ENCODE measurements at places on chromosomes 16 and 17.

DNA sequence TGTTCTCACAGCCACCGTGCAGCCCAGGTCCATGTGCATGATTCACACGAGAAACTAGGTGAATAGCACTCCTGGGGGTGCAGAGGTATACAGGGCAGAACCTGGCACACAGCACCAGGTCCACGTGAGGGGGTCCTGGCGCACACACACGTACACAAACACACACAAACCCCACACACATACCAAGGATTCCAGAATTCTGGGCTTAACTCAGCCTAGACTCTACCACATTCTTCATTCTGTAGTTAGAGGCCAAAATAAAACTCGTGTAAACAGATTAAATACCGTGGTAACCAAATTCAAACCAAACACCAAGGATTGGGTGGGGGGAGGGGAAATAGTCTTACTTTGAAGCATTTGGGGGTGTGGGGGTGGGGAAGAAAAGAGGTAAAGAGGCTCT is 58.5 kb downstream of the XYLT1 start:
- H3K27ac ChIP-seq = no peak overlapping the region
- no peaks in the 10 kb centered on the region for H3K27me3 ChIP-seq
- H3K4me1 ChIP-seq = peaks cover 10% of the 10 kb centered on the region
- no peak for DNase-seq
- H3K36me3 ChIP-seq = no peaks in the 10 kb centered on the region

DNA sequence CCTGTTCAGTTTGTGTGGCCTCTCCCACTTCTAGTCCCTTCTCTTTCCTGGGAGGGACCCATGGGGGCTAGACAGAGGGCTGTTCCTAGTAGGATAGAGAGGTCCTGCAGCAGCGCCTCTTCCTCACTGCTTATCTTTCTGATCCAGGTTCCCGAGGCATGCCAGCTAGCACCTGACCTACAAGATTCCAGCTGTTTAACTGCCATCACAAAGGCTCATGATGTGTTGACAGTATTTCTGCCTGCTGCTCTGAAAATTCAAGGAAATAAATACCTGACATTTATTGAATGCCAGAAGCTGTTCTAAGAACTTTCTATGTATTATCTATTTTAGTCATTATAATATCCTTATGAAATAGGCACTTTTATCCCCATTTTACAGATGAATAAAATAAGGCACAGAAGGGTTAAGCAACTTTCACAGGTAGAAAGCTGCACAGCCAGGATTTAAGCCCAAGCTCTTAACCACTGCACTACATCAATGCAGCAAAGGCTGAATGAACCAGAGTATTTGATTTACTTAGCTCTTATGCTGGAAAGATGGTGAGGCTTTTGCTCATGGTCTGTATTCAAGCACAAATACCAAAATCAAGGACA is 38.8 kb downstream of the HEATR6 start:
- no peak overlapping the region for H3K4me3 ChIP-seq
- H3K27me3 ChIP-seq = peaks cover 6% of the 10 kb centered on the region
- no peak for DNase-seq
- H3K4me1 ChIP-seq = no peaks in the 10 kb centered on the region
- H3K36me3 ChIP-seq = peaks cover 8% of the 10 kb centered on the region
- H3K27ac ChIP-seq = no peak overlapping the region

- no peak for DNase-seq
- no peaks in the 10 kb centered on the region for H3K36me3 ChIP-seq
- no peaks in the 10 kb centered on the region for H3K4me1 ChIP-seq
- no peak overlapping the region for H3K27ac ChIP-seq
- H3K4me3 ChIP-seq = no peak overlapping the region
Measured at GRCh38 chr16:50533317-50533716, 14.9 kb upstream of the NKD1 start.

DNA sequence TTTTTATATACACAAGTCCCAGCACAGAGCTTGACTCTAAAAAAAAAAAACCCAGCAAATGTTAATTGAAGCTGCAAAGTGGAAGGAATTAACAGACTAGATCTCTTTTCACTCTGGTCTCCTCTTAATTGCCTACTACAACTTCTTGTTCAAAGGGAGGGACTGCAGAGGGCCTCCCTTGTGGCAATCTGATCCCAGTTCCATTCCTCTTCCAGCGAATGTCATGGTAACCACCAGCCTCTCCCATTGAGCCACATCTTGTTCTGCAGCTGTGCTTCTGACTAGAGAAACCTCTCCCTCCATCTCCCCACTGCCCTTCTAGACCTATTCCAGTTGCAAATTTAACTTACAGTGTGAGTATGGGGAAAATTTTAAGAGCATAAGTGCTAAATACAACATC is 5.9 kb downstream of the SUPT6H start:
- H3K4me3 ChIP-seq = no peak overlapping the region
- no peaks in the 10 kb centered on the region for H3K27me3 ChIP-seq
- no peak for DNase-seq
- no peak overlapping the region for H3K27ac ChIP-seq

- H3K27ac ChIP-seq = no peak overlapping the region
- no peak overlapping the region for H3K4me3 ChIP-seq
- no peaks in the 10 kb centered on the region for H3K27me3 ChIP-seq
- DNase-seq = no peak
Measured at GRCh38 chr16:10480151-10480550, 94.3 kb downstream of the ATF7IP2 start.

DNA sequence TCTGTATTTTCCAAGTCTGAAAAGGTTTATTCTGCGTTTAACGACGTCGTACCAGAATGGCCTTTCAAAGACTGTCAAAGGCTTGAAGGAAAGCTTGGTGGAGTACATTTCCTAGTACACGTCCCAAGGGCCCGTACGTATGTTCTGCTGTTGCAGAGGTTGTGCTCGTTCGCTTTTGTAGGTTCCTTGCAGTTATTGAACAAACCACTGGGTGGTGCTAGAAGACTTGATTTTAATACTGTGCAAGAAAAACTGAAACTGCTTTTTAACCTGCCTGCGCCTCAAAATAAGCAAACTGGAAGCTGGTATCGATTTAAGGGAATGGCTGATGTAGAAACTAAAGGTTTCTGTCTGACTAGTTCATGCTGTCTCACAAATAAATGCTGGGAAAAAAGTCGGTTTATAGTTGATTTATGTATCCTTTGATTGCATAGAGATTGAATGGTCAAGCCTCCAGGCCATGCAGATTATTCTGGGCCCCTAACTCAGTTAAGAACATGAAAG is 54.6 kb downstream of the USP10 start:
- H3K27me3 ChIP-seq = no peaks in the 10 kb centered on the region
- H3K4me1 ChIP-seq = peaks cover 16% of the 10 kb centered on the region
- no peak overlapping the region for H3K27ac ChIP-seq
- no peaks in the 10 kb centered on the region for H3K36me3 ChIP-seq

DNA sequence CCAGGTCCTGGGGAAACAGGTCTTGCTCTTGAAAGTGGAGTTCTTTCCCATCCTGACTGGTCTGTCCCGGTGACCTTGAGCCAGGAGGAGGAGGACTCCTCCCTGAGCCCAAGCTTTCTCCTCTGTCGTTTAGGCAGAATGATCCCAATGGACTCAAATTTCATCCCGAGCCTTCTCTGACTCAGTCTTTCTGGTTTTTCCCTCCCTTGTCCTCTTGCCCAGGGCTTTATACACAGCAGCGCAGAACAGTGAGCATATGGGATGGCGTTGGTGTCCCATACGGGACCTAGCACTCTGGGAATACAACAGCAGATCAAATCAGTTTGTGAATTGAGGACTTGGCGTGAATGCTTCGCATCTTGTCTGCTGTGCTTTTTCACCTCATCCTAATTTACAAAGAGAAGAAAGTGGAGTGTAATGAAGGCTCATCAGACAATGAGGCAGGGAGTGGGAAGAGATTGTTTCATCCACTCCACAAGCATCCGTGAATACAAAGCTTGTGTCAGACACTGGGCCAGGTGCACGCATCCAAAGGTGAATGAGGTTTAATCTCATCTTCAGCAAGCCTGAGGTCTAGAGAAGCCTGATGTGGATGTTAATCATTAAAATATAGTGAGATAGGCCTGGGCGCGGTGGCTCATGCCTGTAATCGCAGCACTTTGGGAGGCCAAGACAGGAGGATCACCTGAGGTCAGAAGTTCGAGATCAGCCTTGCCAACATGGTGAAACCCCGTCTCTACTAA is 1.1 kb upstream of the XYLT1 start:
- H3K4me1 ChIP-seq = peaks cover 8% of the 10 kb centered on the region
- H3K27ac ChIP-seq = no peak overlapping the region
- H3K4me3 ChIP-seq = no peak overlapping the region
- no peak for DNase-seq

GRCh38 chr16:50736448-50736847 is 5.4 kb upstream of the CYLD start:
- no peak overlapping the region for H3K27ac ChIP-seq

DNA sequence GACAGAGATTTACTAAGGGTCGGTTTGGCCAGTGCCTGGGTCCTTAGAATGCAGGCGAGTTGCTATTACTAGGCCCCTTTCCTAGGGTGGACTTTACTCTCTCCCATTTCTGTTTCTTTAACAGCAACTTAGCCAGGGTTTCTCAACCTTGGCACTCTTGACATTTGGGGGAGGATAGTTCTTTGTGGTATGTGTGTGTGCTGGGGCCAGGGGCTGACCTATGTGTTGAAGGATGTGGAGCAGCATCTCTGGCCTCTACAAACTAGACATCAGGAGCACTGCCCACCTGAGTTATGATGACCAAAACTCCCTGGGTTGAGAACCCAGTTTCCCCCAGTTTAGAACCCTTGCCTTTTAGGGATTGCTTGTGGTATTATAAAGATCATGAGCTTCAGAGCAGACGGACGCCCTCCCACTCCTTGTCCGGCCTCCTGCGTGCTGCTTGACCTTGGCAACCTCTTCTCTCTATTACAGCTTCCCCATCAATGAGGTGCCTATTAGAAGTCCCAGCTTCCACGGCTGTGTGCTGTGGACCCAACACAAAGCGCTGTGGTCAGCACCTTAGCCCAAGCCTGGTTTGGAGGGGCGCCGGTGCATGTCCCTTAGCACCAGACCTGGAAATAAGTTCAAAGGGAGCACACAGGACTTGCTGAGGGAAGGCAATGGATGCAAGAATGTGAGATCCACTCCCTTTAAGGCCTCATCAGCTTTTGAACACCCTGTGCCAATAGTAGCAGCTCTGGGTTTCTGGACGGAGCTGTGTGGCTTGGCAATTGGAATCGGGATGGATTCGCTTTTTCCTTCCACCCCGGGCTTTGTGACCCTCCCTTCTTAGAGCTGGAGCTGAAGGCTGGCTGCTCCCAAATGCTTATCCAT is 239.2 kb upstream of the MAF start:
- no peak overlapping the region for H3K4me3 ChIP-seq
- peak; percentile 14 for DNase-seq
- no peaks in the 10 kb centered on the region for H3K36me3 ChIP-seq

GRCh38 chr17:73691321-73691766 is 47.1 kb upstream of the SDK2 start:
- no peak overlapping the region for H3K27ac ChIP-seq
- H3K4me3 ChIP-seq = no peak overlapping the region
- no peaks in the 10 kb centered on the region for H3K36me3 ChIP-seq
- H3K27me3 ChIP-seq = no peaks in the 10 kb centered on the region
- H3K4me1 ChIP-seq = no peaks in the 10 kb centered on the region

DNA sequence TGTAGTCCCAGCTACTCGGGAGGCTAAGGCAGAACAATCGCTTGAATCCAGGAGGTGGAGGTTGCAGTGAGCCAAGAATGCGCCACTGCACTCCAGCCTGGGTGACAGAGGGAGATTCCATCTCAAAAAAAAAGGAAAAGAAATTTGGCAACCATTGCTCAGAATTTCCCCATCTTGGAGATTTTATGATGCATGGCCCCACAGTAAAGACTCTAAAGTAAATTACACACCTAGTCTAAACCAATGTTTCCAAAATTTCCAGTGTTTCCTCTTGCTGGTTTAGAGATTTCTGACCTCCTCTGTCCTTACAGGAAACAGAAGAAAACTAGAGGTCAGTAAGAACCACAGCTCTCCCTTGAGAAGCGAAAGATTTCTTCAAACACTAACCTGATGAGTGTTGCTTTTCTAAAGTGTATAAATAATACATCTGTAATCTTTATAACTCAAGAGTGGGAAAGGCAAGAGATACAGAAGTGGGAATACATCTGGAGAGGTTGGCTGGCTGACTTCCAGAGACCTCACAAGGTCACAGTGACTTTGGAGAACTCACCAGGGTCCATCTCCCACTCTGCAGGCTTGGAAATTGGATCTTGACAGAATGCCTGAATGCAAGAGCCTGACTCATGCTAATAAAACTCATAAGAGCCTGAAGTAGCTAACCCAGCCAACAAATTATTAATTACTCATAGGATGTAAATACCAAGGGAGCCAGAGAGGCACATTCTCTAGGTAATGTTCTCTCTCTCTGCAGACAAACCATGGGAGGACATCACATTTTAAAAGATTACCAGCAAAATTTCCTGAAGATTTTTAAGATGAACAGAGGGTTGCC is 8.8 kb downstream of the ADAT1 start:
- no peaks in the 10 kb centered on the region for H3K4me1 ChIP-seq
- DNase-seq = peak; percentile 41
- H3K36me3 ChIP-seq = peaks cover 10% of the 10 kb centered on the region
